ENCODE measurements at places on chromosomes 1 and 21. TPM values are rescaled to one million over a fixed set of nuclear protein-coding genes. Genes with fewer than 3 reads are reported as not detected.

GRCh38 chr1:116168277-116169032 is 57.3 kb downstream of the MAB21L3 start:
- peak overlapping the region; percentile 54 for H3K27ac ChIP-seq
- DNase-seq = peak; percentile 90
- peak overlapping the region; percentile 67 for H3K4me3 ChIP-seq
- H3K27me3 ChIP-seq = no peaks in the 10 kb centered on the region

GRCh38 chr1:229300099-229300757 is 29.3 kb downstream of the RAB4A start:
- no peaks in the 10 kb centered on the region for H3K4me1 ChIP-seq
- DNase-seq = no peak
- no peak overlapping the region for H3K4me3 ChIP-seq
- H3K36me3 ChIP-seq = peaks cover 8% of the 10 kb centered on the region

- no peak for DNase-seq
- H3K27ac ChIP-seq = no peak overlapping the region
- no peaks in the 10 kb centered on the region for H3K36me3 ChIP-seq
- H3K4me3 ChIP-seq = no peak overlapping the region
These were observed 96.9 kb downstream of the LPAR3 start for GRCh38 chr1:84795966-84796600.

DNA sequence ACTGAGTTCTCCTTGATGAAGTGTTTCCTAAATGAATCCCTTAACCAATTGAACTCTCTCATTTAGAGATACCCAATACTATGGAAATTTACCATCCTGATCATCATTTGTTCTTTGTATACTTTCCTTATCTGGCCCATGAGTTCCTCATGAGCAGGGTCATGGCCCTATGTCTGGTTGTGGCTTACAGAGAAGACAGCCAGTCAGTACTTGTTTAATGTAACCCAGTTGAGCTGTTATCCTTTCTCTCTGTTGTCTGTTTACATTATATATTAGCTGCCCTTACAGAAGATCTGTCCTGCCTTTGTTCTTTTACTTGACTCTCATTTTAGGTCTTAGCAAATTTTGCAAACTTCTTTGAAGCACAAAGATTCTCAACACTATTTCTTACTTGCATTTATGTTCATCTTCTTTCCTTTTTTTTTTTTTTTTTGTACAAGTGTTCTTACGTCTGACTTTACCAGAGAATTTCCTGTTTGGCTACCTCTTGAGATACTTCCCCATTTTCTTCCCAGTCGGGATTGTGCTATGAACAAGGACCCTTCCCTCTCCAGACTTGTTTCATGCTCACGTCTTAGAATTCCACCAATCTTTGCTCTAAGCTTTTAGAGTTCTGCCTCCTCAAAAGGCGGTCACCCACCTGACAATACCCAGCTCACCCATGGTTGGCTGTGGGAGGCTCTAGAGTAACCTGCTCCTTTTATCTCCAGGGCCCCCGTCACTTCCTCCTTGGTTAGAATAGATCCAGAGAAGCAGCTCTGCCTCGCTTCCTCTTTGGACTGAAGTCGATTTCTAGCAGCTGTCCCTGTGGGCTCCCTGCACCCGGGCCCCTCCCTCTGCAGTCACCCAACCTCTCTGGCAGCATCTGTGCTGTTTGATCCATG is 53.6 kb upstream of the RUNX1 start:
- no peaks in the 10 kb centered on the region for H3K36me3 ChIP-seq
- peak overlapping the region; percentile 35 for H3K27ac ChIP-seq
- H3K4me3 ChIP-seq = no peak overlapping the region
- no peaks in the 10 kb centered on the region for H3K27me3 ChIP-seq

GRCh38 chr1:43300378-43301094 is at the start of gene TIE1:
TSS of gene TIE1 (plus strand) at chr1:43300982. CDS start at chr1:43301072, 90 bp downstream.
- no peaks in the 10 kb centered on the region for H3K36me3 ChIP-seq
- DNase-seq = no peak
- no peaks in the 10 kb centered on the region for H3K27me3 ChIP-seq
- H3K4me3 ChIP-seq = peak within 1 kb of the TSS; percentile 12

- H3K4me3 ChIP-seq = no peak overlapping the region
- H3K27ac ChIP-seq = no peak overlapping the region
These were observed 110.8 kb downstream of the RABGAP1L start for GRCh38 chr1:174269989-174270651.

DNA sequence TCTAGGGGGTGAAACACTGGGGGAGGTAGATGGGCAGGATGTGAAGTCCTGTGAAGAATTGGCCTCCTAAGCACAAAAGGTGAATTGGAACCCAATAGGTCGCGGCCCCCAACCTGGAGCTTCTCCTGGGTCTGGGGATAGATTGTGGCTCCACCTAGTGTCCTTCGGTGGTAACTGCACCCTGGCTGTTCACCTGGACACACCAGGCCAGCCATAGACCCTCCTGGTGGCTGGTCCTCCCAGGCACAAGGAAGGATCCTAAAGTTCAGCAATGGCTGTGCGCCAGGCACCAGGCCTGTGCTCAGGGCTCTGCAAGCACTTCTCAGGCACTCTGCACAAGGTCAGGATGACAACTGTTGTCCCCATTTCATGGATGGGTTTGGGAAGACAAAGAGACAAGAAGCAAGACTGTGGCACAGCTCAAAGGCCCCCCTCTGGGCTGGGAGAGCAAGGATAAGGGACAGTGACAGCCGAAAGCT is 13.5 kb downstream of the ESPN start:
- H3K4me1 ChIP-seq = peaks cover 9% of the 10 kb centered on the region
- no peak for DNase-seq
- H3K4me3 ChIP-seq = no peak overlapping the region
- peaks cover 48% of the 10 kb centered on the region for H3K27me3 ChIP-seq
- H3K36me3 ChIP-seq = no peaks in the 10 kb centered on the region

DNA sequence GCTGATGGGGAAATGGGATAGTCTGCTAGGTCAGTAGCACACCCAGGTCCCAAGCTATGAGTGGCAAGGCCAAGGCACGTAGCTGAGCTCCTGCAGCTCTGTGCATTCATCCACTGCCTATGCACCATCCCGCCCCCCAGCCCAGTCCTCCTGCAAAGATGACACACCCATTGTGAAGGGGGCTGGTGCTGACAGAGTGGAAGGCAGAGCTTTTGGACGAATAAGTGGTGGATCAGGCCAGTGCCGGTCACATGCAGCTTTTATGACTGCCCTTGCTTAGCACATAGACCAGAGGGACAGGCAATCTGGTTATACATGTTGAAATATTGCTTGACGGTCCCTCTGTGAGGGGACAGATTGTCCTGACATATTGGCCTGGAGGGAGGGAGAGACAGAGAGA is 494.3 kb downstream of the PTPRU start:
- H3K36me3 ChIP-seq = no peaks in the 10 kb centered on the region
- DNase-seq = no peak
- H3K4me3 ChIP-seq = no peak overlapping the region
- no peaks in the 10 kb centered on the region for H3K27me3 ChIP-seq
- H3K4me1 ChIP-seq = no peaks in the 10 kb centered on the region

DNA sequence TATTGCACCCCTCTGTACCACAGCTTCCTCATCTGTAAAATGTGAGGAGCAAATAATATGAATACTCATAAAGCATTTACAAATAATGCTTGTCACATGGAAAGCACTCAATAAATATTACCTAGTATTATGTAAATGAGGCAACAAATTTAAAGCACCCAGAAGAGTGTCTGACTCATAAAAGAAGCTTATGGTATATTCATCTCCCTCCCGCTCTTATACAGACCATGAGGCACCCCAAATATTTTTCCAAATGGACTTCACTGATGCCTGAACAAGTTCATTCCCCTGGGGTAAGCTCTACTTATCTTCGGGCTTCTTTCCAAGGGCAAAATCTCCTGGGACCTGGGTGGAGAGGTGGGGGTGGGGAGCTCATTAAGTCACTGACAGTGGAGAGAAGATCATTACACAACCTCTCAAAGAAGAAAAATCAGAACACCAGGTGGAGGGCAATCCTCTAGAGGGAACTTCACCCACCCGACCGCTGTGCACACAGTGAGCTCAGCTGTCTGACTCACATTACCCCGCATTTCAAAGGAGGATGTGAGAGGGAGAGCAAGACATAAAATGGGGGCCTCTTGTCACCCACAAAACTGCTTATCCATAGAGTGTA is 166.2 kb downstream of the ASTN1 start:
- no peaks in the 10 kb centered on the region for H3K27me3 ChIP-seq
- H3K27ac ChIP-seq = no peak overlapping the region
- DNase-seq = no peak
- no peak overlapping the region for H3K4me3 ChIP-seq
- no peaks in the 10 kb centered on the region for H3K4me1 ChIP-seq

ZNF670 gene
- 2.4 TPM for polyA plus RNA-seq

ADCY10 gene
- not detected for polyA plus RNA-seq
